Stimulated activated CD4-positive, alpha-beta T cell treated with anti-CD3 and anti-CD28 coated beads, Interleukin-1b, Interleukin-23, amount 100 ng/mL, for 1 hour (primary cell): ENCODE measurements at places on chromosomes 7 and 10.

DNA sequence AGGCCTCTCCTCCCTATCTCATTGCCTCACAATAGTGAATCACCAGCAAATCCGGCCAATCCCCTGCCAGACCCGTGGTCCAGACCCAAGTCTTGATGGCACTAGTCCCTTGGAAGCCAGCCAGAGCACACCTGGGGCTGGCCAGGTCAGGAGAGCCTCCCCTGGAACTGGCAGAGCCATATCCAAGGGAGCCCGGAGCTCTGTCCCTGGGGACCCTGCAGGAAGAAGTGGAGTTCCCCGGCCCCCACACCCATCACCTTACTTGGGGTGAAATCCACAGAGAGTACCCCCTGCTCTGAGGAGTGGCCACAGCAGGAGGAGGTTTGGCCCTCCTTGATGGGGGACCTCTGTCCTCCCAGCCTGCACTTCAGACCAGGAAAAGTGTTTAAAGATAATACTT is 122.5 kb downstream of the HECW1 start:
- DNase-seq, result no peak

DNA sequence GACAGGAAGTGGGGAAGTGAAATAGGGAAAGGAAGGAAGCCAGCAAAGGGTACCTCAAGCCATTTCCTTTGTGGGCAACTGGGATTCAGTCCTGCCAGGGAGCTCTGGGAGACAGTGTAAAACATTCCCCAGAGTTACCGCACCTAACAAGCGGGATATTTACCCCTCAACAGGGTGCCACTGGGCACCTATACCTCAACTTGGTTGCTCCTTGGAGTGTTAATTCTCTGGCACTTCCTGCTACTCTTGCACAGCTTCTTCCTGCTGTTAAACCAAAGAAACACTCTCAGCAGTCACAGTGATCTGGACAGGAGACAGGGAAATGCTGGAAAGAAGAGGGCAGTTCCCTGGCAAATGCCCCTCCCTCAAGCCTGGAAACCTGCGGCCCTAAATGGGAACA is 151.3 kb downstream of the REEP3 start:
- DNase-seq, result no peak

DNA sequence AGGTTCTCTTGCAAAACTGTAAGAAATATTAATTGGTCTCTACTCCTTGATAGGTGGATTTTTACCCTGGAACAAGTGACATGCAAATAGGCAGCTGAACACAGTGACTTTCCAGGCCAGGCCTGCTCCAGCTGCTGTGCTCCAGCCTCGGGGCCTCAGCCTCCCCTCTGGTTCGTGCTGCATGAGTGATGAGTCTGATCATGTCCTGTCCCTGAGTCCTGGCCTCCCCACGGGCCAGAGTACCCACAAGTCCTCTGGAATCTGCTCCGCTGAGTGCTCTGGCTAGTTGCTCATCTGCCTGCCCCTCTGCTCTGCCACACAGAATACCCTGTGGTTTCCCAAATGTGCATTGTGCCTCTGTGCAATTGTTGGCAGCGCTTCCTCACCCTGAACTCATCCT is 80.1 kb upstream of the PDZD8 start:
- no peak for DNase-seq

- no peak for DNase-seq
Observed at GRCh38 chr10:35453855-35454532, 117.7 kb downstream of the CCNY start.

- no peak for DNase-seq
Observed at GRCh38 chr7:11474902-11475585, 357.0 kb downstream of the THSD7A start.

DNA sequence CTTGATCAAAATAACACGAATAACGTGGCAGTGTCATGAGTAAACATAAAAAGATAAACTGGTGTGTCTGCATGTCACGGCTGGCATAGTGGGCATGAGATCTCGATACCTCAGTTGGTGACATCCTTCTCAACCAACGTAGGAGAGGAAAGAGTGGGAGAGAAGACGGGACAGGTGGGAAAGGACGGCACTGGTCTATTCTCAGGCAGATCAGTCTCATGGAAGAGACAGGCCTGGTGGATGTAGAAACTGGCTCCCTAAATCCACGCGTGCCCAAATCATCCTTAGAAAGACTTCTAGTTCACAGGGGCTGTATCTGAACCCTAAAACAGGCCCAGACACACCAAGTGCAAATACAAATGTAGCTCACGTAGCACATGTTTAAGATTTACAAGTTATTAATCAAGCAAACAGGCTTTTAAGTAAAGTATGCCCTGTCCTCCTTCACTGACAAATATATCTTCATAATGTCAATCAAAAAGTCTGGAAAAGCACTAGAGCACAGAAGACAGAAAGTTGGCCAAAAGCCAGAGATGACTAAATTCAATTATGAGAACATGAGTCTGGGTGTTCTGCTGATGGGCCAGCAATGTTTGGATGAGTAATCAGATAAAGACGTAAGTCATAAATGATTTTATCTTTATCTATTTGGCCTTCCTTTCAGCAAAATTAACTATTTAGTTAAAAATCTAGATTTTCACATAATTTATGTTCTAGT is 56.3 kb downstream of the SFMBT2 start:
- no peak for DNase-seq

DNA sequence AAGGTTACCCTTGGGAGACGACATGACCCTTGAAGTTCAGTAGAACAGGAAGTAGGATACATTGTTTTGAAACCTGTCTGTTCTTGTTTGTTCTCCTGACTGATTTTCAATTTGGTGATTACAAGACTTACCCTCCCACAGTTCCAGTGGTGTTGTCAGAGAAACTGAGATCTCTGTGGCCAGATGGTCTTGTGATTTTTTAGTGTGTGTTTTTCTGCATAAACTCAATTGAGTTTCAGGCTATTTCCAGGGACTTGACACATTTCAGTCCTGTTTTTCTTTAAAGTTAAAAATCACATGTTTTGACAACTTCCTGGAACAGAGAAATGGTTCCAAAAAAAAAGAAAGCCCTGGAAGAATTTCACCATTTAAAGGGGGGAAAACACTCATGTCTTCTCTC is 22.3 kb downstream of the PIK3CG start:
- no peak for DNase-seq

GRCh38 chr10:30447125-30447799 is 13.3 kb downstream of the MAP3K8 start:
- DNase-seq, result no peak

DNA sequence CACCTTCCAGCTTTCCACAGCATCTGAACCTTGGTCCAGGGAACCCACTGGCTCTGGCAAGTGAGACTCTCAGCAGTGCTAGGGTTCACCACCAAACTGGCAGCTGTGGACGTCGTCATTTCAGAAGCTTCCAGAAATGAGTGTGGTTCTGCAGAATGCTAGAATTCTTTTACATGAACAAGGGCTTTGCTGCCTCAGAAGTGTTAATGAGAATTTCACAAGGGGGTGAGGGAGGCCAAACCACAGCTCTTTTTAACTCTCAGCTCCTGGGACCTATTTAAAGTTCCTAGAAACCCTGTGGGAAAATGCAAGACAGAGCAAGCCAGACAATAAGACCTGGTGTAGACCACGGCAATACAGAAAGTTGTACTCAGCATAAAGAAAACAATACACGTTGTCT is 129.3 kb upstream of the BET1 start:
- no peak for DNase-seq

GRCh38 chr7:17371671-17372524 is 73.4 kb downstream of the AHR start:
- no peak for DNase-seq

- no peak for DNase-seq
Observed at GRCh38 chr7:17677408-17677807, 262.9 kb downstream of the SNX13 start.

DNA sequence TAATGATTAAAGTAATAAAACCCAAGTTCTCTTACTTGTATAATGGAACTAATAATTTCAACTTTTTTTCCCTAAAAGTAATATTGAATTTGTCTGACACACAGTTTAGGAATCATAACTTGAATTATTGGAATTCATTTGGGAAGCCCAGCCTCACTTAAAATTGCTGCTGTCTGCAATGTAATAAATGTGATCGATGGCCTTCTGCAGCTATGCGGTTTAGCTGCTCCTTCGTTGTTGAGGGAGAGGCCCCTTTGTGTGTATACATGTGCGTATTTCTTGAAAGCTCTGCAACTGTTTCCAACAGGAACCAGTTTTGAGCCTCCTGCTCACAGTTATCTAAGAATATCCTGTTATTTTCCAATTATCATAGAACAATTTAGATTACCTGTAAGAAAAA is 152.5 kb downstream of the AKR1D1 start:
- no peak for DNase-seq

- DNase-seq, result no peak
Observed at GRCh38 chr7:70389531-70390151, 742.3 kb upstream of the GALNT17 start.

- DNase-seq, result no peak
Observed at GRCh38 chr7:25891591-25891990, 260.4 kb upstream of the NFE2L3 start.

- no peak for DNase-seq
Observed at GRCh38 chr7:35736725-35737124, 41.8 kb upstream of the HERPUD2 start.
